NCI-H2081 treated with DMSO at 0.1 percent for 48 hours (cell line): ENCODE measurements at places on chromosomes 2 and 18.

- DNase-seq: no peak
Observed at GRCh38 chr2:238892796-238893195, 44.9 kb downstream of the TWIST2 start.

- DNase-seq: peak; percentile 12
Observed at GRCh38 chr2:134372611-134373131, 118.8 kb downstream of the MGAT5 start.

DNA sequence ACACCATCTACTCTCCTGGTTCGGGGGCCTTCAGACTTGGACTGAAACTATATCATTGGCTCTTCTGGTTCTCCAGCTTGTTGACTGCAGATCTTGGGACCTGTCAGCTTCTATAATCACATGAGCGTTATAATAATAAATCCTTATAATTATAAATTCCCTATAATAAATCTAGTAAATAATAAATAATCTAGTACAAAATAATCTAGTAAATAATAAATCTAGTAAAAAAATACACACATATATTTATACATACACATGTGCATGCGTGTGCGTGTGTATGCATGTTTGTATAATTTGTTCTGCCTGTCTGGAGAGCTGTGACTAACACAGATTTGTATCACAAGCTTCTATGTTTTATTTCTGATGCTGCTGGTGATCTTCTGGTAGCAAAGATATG, 40.8 kb downstream of the KATNAL2 start:
- no peak for DNase-seq

- DNase-seq: no peak
Observed at GRCh38 chr2:10971161-10971887, 59.6 kb downstream of the KCNF1 start.

DNA sequence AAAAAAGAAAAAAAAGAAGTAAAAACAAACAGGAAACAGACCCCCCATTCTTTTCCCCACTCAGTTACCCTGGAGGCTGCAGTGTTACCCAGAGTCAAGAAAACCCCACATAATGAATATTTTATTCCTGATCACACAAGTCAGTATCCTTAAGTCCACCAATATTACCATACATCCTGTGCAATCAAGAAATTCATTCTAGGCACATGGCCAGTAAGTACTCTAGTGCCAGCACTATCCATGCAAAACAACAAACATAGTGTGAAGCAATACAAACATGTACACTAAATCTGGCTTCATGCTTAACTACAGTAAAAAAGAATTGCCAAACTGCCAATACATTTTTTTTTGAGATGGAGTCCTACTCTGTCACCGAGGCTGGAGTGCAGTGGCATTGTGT, 111.6 kb downstream of the FAM168B start:
- no peak for DNase-seq

- no peak for DNase-seq
Observed at GRCh38 chr2:152405206-152406118, 70.5 kb downstream of the FMNL2 start.

- no peak for DNase-seq
Observed at GRCh38 chr18:79046522-79046921, 22.7 kb upstream of the ATP9B start.

DNA sequence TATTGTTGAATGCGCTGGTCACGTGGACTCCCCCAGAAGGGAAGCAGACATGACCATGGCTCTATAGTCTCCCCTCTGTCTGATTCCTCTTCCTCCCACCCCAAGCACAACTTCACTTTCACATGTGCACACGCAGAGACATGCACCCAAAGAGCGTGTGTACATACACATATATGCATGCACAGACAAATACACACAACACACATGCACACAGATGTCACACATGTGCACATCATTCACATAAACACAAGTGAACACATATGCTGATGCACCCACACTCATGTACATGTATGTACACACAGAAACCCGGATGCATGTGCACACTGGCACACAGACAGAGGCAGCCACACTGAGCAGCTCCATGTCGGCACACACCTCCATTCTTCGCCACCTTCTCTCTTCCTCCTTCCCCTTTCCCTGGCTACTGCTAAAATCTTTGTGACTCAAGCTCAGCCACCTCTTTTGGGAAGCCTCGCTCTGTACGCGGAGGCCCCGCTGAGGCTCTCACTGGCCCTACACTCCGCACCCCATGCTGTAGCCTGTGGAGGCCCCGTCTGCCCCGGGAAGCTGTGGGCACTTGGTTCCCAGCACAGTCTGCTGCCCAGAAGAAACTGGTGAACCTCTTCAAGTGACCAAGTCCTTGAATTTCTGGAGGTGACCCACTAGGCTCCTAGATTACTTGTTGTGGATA, 101.6 kb upstream of the TEX51 start:
- no peak for DNase-seq

- no peak for DNase-seq
Observed at GRCh38 chr2:138359532-138359931, 142.0 kb upstream of the SPOPL start.

GRCh38 chr2:941871-942270, 8.8 kb upstream of the SNTG2 start:
- DNase-seq: no peak

DNA sequence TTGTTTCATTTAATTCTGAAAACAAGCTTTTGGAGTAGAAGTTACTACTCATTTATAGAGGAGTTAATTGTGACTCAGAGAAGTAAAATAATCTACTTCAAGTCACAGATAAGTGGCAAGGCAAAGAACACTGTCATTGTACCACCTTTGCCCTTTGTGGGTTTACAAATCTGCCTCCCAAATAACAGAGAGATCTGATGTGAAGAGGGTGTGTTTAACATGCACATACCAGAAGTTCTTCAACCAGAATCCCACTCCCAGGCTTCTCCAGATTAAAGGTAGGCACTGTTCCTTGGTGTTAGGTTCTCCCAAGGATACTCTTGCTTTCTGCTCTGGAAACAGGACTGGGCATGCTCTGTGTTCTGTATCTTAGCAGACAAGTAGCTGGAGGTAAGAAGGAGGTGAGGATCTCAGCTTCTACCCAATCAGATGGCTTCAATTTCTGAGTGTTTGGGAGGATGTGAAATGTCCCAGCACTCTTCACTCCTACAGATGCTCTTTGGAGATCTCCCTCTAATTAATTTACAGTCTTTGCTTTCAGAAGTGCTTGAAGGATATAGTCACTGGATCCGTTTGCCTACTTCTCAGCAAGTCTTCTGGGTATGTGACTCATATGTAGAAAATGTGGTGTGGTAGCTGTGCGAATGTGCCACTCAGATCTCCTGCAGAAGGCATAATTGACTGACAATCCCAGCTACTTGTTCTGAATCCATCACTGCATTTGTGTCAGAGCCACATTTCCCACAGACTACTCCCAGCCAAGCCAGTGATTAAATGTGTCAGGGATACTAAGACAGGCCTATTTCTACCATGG, 111.1 kb downstream of the KLHL14 start:
- DNase-seq: no peak

DNA sequence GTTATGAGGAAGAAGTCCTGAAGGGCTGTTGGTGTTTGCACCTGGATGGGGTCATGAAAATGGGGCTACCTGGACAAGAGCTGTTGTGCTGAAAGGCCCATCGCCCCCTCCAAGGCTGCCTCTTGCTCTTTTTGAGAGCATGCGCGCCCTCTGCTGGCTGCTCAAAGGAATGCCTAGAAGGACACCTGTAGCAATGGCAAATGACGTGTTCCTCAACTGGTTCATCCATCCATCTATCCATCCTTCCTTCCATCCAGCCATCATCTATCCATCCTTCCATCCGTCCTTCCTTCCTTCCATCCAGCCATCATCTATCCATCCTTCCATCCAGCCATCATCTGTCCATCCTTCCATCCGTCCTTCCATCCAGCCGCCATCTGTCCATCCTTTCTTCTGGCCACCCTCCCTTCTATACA, 17.2 kb upstream of the RPL31 start:
- no peak for DNase-seq

DNA sequence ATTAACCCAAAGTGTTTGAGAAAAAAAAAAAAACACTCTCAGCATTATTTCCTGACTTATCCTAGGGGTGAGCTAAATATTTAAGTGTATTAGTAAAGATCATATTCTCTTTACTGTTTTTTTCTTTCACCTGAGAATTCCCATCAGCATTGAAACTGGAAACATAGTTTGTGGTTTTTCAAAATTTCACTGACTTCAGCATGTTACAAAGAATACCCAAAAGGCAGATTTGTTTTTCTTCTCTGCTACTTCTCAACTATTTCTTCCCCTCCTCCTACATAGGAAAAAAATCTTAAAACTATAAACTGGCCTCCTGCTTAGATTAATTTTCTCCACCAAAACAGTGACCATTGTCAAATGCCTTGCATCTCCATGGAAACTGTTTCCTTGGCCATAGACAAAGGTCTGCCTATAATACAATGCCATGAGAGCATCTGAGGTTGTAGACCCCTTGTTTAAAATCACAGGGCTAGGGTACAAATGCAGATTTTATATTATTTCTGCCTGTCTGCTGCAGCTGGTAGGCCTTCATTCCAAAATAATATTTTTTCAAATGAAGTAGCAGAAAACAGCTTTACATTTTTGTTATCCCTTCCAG, 179.7 kb upstream of the GALNT5 start:
- no peak for DNase-seq

DNA sequence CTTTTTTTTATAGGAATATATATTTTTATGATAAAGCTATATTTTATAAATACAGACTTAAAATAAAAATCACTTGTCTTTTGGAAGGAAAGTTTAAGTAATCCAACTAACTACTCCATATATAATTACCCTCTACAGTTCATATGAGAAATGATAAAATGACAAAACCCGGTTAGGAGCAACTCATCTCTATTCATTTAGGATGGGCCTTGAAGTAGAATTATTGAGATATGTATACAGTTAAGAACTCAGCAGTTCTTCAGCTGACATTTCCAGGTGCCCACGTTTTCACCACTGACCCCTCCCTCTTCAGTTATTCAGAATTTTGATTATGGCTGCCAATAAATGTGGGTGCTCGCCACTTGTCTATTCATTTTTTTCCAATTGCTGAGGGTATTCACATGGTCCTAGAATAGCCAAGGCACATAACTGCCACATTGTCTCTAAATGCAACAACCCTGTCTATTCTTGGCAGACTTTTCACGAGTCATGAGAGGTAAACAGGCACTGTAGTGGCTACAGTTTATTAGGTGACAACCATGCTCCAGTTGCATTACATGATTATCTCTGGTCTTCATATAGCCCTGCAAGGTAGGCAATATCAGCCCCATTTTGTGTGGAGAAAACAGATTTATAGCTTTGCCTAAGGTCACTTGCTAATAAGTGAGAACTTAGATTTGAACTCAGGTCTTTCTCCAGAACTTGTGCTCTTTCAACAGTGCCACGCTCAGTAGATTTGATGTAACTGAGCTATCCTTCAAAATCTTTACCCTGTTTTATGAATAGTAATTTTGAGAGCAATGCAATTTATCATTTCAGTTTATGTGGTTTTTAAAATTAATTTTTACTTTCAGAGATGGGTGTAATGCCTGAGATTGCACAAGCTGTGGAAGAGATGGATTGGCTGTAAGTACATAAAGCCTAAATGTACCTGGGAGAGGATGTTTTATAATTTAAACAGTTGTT, 2.9 kb downstream of the DDX1 start:
- no peak for DNase-seq

DNA sequence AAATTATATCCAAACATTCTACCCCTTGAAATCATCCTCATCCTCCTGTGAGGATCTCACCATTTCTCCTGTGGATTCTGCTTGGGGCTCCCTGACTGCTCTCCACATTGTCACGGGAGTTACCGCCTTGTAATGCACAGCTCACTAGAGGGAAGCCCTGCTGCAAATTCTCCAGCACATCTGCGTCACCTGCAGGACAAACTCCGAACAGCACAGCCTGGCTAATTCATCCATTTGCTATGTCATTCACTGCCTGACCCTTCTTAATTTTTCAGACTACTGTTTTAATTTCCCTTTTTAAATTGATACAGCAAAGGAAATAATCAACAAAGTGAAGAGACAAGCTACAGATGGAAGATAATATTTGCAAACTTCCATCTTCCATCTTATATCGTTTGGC, 627.4 kb downstream of the FBXO15 start:
- DNase-seq: no peak

- no peak for DNase-seq
Observed at GRCh38 chr18:35409911-35410310, 32.8 kb upstream of the ZNF396 start.

DNA sequence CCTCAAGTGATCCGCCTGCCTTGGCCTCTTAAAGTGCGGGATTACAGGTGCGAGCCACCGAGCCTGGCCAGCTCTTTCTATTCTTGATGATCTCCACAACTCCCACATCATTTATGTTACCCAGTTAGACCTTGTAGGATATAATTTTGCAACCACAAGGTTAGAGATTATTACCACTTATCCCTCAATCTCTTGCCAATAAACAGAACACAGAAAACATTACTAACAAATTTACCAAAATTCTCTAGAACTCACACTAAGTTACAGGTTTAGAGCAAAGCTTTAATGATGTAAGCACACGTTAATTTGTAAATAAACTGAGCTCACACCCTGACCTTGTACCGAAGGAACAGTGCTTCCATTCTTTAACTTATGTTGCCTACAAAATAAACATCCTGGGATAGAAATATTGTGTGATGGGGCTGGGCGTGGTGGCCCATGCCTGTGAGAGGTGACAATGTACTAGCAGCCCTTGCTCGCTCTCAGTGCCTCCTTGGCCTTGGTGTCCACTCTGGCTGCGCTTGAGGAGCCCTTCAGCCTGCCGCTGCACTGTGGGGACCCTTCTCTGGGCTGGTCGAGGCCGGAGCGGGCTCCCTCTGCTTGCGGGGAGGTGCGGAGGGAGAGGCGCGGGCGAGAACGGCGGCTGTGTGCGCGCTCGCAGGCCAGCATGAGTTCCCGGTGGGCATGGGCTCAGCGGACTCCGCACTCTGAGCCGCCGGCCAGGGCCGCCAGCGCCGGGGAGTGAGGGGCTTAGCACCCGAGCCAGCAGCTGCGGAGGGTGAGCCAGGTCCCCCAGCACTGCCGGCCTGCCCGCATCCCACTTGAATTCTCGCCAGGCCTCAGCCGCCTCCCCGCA, 42.1 kb upstream of the ITSN2 start:
- DNase-seq: no peak

DNA sequence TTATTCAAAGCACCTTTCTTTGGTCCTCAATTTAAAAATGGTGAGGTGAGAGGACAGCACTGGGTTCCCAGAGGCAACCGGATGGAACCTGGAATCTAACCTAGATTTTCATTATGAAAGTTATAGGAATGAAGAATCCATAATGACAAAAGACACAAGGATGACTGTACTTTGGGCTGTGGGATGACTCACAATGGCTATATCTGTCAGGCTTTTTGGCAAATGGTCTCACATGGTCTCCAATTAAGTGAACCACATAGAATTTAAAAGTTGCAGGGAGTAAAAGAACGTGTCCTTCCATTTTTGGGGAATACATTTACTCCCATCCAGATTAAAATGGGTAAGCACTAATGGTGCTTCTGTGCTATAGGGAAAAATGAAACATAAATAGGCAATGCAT, 31.8 kb upstream of the LYPD1 start:
- no peak for DNase-seq

GRCh38 chr18:35581898-35582641, 530 bp downstream of the GALNT1 start:
- DNase-seq: no peak

- DNase-seq: no peak
Observed at GRCh38 chr2:69196327-69197117, 183.5 kb downstream of the ANTXR1 start.
